Endothelial cell of umbilical vein (primary cell): ENCODE measurements at places on chromosomes 2 and 18.
A peak's percentile ranks its signal among the peaks of the same experiment; 100 is the strongest.

DNA sequence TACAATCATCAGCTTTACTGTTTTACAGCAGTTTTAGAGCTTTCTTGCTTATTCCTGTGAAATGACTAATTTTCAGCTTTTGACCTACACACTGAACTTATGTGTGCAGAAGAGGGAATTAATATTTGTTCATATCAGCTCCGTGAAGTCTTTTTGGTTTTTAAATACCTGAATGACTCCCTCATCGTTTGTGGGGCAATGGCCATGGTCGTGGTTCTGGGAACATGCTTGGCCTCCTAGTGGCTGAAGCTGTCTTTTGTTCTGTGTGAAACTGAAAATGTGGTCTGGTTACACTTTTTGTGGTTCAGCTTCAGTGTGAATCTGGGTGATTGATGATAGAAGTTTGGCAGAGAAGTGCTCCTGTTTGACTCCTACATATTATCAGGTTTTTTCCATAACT is 408.1 kb downstream of the THSD7B start:
- no peak for DNase-seq

GRCh38 chr18:31821545-31822171 is 61.0 kb upstream of the SLC25A52 start:
- peak; percentile 69 for DNase-seq

- no peak for DNase-seq
These were observed 96.6 kb upstream of the CABLES1 start for GRCh38 chr18:23038712-23039111.

DNA sequence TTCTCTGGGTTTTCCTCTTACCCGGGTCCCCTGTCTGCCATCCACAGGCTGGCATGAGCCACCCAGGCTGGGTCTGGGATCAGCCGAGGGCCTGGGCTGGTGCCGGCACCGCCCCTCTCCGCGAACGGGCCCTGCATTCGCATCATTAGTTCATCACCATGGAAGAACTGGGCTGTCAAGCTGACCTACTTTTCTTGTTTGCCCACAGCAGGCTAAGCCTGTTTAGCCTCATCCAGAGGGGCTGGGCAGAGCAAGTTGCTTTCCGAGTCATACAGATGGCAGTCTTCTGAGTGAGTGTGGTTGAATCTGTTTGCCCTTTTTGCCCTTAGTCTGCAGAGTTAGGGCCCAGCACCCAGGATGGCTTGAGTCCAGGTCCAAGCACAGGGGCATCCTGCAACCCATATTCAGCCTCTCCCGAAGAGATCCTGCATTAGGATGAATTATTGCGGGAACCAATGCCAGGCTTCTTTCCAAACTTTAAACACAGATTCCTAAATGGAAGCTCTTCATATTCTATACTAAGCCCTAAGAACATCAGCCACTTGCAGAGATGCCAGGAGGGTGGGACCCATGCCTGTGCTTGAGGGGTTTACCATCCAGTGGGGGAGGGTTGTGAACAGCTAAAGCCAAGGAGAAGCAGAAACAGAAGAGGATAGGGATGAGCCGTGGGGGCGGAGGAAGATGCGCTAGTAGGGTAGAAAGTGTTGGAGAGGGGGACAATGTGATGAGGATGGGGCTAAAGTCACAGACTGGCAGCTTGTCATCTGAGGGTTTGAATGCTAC is 68.0 kb downstream of the NPAS2 start:
- DNase-seq, result no peak

DNA sequence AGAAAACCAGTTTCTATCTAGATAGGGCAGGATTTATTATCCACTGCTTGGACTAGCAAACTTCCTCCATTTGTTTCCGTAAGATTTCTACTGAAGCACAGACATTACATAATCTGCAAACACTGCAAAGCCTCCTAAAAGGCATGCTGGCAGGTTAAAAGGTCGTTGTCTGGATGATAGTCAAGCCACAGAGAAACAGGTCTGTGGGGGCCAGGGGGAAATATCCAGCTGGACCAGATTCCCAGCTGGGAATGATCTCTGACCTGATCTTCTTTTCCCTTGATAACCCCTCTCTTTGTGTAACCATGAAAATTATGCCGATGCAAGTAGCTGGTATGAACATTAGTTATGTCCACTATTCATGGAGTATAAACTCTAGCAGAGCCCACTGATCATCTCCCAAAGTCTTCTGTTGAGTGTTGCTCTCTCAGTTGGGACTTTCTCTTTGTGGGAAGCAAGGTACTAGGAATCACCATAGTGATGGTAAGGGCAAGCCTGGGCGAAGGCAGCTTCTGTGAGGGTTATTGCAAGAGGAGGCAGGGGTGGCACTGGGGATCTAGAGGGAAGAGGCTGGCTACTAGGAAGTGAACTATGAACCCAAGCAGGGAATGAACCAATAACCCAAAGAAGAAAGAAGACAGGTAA is 61.3 kb downstream of the GDF7 start:
- peak; percentile 92 for DNase-seq

GRCh38 chr2:136239079-136239685 is 121.2 kb upstream of the CXCR4 start:
- DNase-seq, result no peak
